Activated CD4-positive, CD25-positive, alpha-beta regulatory T cell treated with anti-CD3 and anti-CD28 coated beads, Interleukin-2, amount 50 U/mL, for 72 hours (primary cell): ENCODE measurements at places on chromosomes 12 and 14.

DNA sequence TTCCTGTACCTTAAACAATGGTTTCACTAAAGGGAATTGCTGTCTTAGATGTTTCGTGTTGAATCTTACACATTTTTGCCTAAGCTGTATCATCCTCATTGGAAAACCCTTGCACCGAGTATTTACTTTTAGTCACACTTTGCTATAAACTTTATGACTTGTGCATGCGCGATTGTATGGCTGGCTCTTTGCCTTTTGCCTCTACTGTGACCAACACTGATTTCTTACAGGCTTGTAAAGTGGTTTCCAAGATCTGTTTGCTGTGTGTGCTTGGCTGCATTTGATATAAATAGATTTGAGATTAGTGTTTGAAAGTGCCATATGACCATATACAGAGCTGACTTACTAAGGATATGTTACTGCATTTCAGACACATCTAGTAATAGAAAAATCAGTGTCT lies 40.5 kb downstream of the RASSF3 start:
- DNase-seq, result no peak

GRCh38 chr14:22838631-22839041 lies 2.3 kb downstream of the MMP14 start:
- DNase-seq, result no peak

- no peak for DNase-seq
Measured at GRCh38 chr12:21891751-21892217, 49.4 kb downstream of the ABCC9 start.

DNA sequence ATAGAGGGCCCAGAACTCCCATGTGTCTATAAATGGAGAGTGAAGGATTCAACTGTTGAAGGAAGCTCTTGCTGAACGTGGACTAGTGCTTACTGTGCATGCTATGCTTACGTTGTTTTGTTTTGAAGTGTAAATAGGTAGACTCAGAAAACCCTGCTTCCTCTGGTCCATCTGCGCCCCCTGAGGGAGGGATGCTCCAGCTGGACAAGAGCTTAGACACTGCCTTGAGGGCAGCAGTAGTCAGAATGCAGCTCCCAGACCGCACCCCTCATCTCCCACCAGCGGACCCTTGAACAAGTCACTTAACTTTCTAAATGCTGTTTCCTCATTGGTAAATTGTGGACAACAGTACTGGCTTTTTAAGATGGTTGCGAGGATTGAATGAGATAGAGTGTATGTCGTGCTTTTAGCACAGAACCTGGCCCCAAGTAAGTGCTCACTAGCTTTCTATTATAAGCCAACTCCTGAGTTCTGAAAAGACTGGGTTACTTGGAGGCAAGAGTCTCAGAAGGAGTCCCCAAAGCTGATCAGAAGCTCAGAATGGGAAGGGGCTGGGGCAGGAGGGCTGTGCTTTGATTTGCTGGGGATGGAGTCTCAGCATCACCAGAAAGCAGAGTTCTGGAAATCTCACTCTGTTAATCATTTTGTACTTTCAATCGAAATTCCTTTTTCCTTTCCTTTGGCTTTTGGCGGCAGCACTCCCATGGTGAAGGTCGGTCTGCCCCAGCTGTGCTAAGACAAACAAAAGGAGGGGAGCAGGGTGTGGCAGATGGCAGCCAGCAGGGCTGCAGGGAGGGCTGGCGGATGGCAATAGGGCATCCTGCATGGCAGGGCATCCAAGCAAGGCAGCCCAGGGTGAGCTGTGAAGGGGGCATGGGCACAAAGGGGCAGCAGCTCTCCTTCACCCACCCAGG lies 15.6 kb downstream of the AGAP2 start:
- DNase-seq, result no peak

DNA sequence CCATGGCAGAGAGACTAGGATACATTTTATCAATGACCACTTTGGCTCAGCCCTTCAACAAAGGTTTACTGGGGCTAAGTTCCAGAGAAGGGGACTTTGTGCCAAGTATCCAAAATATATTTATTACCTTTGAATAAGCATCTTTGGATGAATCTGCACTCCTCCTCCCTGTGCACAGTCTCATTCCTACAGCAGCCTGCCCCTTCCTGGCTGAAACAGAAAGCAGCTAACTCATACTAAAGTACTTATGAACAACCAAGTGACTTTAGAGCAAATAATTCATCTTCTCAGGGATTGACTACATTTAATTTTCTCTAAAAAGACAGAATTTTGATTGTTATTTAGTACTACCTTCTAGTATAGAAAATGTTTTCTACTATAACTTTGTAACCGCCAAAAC lies 47.8 kb upstream of the ETV6 start:
- no peak for DNase-seq

- DNase-seq, result no peak
Measured at GRCh38 chr12:662566-663292, 516 bp downstream of the NINJ2 start.

GRCh38 chr12:122355706-122356105 lies 66.8 kb downstream of the CLIP1 start:
- DNase-seq, result no peak

- no peak for DNase-seq
Measured at GRCh38 chr12:79645235-79645630, 45.5 kb downstream of the PAWR start.

GRCh38 chr12:10558789-10559188 lies 53.1 kb downstream of the EIF2S3B start:
- no peak for DNase-seq

GRCh38 chr14:61322011-61322798 lies 826 bp downstream of the PRKCH start:
- DNase-seq, result peak; percentile 54

- no peak for DNase-seq
Measured at GRCh38 chr14:30381861-30382480, 177.0 kb upstream of the G2E3 start.

- no peak for DNase-seq
Measured at GRCh38 chr14:99672506-99673304, 11.4 kb upstream of the CYP46A1 start.

DNA sequence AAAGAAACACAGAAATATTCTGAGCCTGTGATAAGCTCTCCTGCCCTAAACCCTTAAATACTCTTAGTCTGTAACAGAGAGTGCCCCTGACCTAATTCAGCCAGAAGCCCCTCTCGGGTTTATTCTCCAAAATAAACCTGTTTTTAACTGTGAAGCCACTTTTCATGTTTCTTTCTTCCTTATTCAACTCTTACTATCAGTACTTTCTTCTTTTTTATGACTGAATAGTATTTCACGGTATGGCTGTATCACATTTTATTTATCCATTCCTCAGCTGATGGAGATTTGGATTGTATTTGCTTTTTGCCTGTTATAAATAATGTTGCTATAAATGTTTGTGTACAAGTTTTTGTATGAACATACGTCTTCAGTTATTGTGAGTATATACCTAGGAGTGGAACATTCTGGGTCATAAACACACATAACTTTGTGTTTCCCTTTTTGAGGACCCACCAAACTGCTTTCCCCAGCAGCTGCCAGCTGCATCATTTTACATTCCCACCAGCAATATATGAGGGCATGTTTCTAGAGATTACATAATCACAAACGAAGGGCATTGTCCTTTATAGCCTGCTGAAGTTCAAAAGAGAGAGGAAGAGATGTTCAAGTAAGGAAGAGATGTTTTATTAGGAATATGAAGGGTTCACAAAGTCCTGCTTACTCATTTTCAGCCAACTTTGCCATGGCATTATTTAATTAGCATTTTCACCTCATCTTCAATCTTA lies 199.4 kb upstream of the NUDT4 start:
- DNase-seq, result no peak

- DNase-seq, result peak; percentile 34
Measured at GRCh38 chr14:72714094-72714493, 179.8 kb downstream of the DPF3 start.

GRCh38 chr12:117936722-117937484 lies 31.9 kb downstream of the KSR2 start:
- no peak for DNase-seq

GRCh38 chr12:66188584-66189485 lies at the start of gene IRAK3:
Gene IRAK3 (plus strand): TSS chr12:66189214. CDS start chr12:66189300, 86 bp downstream.
- peak; percentile 52 for DNase-seq

DNA sequence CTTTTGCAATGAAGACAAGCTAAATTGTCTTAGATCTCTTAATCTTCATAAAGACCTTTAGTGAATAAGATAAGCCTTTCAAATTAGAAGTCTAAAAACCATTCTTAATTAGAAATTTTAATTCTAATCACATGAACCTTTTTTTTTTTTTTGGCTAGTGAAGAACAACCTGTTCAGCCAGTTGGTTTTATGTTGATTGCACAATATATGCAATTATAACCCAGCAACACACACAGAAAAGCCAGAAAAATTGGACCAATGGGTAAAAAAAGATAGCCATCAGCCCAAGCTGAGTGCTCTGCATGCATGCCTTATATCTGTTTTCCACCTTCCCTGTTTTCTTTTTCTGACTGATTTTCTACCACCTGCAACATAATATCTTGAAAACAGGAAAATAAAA lies 252.2 kb downstream of the SYT10 start:
- DNase-seq, result no peak

GRCh38 chr14:69321601-69322330 lies 61.8 kb downstream of the GALNT16 start:
- DNase-seq, result no peak

- no peak for DNase-seq
Measured at GRCh38 chr14:40197344-40197743, 765.1 kb upstream of the FBXO33 start.

- no peak for DNase-seq
Measured at GRCh38 chr14:52960627-52961026, 9.8 kb upstream of the FERMT2 start.

- DNase-seq, result no peak
Measured at GRCh38 chr12:79782172-79782900, 91.6 kb upstream of the PAWR start.

DNA sequence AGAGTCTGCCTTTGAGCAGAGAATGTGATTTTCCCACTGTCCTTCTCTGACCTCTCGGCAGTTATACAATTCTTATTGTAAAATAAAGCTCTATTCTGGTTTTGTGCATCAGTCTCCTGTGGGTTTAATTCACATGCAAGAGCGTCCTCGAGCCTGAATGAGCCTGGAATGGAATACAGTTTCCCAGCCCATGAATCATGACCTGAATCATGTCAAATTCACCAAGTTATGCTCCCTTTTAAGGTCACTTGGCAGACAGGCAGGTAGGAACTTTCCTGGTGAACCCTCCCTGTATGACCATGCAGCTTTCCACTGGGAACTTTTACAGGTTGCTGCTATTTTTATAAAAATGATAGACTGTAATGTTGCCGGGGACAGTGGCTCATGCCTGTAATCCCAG lies 41.7 kb downstream of the BICD1 start:
- no peak for DNase-seq

DNA sequence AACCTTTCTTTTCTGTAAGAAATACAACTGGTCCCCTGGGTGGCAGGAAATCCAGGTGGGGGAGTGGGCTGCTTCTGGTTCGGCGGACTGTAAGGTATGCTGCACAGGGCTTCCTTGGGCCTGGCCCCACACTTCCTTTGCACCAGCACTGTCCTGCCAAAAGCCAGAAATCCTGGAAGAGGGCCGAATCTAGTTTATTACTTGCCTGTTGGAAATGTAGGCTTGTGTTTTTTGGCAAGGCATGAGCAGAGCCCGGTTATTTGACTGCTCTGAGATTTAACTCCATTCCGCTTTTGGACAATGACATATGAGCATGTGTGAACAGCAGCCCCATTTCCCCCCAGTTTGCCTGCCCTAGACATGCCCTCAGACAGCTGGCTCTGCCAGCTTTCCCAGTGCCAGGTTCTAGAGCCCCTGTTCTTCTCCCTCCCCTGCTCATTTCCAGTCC lies 86.6 kb downstream of the BORCS5 start:
- no peak for DNase-seq

- no peak for DNase-seq
Measured at GRCh38 chr12:82919388-82920054, 232.8 kb downstream of the TMTC2 start.

DNA sequence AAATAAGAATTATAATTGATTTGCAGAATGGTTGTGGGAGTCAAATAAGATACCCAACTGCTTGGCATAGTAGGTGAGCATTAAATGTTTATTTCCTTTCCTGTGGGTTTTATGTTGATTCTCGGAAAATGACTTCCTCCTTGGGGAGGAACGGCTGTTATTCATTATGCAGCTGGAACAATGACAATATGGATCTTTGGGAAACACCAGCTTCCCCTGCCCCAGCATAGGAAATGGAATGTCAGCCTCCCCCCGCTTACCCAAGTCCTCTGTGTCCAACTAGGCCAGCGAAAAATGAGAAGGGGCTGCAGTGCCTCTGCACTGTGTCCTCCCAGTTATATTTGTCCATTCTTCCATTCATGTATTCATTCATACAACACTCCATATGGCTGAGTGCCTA lies 11.7 kb upstream of the CCDC177 start:
- DNase-seq, result no peak

DNA sequence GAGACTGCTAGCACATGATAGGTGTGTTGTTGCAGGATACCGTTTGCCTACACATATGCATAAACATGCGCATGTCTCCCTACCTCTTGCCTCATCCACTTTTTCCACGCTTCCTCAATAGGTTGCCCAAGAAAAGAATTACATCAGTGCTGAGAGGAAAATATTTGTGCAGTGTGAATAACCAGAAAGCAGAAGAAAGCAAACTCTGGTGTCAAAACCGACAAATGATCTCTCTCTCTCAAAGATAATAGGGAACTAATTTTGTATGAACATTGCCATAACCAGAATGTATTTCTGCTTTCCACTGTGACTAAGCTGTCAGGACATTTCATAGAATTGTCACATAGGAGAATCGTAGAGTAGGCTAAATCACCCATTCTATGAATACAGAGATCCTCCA lies 1.3 kb downstream of the CLEC7A start:
- DNase-seq, result no peak

GRCh38 chr14:80868260-80868659 lies 73.3 kb downstream of the CEP128 start:
- DNase-seq, result no peak

DNA sequence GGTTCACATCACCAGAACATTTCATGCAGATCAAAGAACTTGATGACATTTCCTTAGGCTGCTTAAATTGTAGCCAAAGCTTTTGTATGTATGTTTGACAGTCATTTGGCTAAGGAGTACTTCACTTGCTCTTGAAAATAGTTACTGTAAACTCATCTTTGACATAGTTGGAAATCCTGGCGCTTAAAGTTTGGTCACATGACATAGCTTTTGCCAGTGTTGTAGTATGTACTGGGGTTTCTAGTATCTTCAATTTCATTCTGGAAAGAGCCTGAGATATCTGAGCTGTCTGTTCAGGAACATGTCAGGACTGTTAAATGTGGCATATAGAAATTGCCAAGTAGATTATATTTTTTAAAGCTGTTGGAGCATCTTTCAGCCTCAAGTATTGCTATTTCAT lies 55.7 kb downstream of the WDR20 start:
- DNase-seq, result no peak

DNA sequence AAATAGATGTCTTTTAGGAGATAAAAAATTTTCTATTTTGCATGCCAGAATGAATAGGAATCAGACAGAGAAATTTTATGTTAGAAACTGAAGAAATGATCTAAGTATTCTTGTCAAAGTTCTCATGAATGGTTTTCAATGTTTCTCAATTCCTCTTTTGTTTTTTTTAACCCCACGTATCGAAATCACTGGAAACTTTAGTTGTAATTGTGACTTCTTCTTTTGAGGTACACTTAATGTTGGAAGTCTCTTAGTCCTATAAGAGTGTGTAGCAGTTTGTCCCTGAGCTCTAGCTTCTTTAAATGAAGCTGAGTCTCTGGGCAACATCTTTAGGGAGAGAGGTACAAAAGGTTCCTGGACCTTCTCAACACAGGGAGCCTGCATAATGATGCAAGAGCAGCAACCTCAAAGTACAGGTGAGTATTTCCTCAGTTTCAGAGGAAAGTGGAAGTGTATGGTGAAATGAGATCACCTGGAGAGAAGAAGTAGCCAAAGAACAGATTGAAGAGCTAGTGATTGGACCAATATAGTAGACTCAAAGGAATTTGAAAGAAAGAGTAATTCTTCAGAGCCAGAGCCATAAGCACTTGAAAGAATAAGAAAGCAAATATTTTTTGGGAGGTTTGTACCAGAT lies at the start of gene CLEC6A:
CLEC6A (plus strand) TSS at position 236 of the 634 bp plus-strand sequence; CDS start at position 386, 150 bp downstream.
- DNase-seq, result no peak
